ENCODE measurements at places on chromosomes 12 and 14.

- peak; percentile 78 for DNase-seq
These were observed 188.5 kb downstream of the ALX1 start for GRCh38 chr12:85468356-85469157.

DNA sequence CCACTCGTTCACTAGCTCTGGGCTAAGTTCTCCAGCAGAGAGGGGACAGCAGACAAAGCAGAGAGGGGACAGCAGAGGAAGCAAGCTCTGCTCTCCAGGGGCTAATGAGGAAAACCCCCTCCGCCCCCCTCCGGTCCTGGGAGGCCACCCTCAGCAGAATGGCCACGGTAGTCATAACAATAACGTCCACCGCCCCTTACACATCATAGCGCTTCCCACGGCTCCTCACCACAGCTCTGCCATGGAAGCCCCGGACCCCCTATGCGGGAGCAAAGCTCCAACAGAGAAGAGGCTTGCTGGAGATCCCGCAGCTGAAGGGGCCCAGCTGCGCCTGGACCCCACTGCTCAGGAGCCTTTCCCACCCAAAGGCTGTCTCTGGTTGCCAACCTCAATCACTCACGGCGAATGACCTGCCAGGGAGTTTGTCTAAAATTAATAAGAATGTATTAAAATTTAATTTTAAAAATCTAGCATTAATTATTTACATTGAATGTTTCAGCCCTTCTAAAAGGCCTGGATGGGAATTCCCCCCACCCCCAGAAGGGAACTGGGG, 17.4 kb downstream of the BEGAIN start:
- no peak for DNase-seq

- no peak for DNase-seq
These were observed 8.6 kb downstream of the EVL start for GRCh38 chr14:100073576-100074430.

- DNase-seq: peak; percentile 29
These were observed 12.1 kb downstream of the CRADD start for GRCh38 chr12:93689076-93689834.

GRCh38 chr12:97063292-97063935, 156.4 kb downstream of the NEDD1 start:
- no peak for DNase-seq

DNA sequence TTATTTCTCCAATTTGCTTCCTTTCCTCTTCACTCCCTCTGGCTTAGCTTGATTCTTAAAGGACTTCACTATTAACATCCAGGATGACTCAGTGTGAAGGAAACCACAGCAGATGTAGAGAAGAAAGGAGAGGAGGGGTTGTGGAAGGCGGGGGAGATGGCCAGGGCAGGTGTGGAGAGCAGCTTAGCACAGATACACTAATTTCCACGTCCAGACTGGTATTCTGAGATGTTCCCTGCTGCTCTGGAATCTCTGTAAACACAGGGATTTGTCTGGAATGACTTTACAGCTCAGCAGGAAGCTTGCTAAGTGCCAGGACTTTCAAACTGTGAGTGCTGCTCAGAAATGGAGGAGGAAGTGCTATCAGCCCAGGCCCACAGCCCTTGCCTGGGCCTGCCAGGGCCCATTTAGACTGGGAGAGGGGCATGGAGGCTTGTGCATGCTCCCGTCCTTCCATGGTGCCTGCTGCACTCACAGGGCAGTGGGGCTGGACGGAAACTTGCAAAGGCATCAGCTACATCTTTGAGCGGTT, 202.5 kb upstream of the DDHD1 start:
- DNase-seq: no peak

GRCh38 chr14:50678163-50678562, 10.1 kb upstream of the SAV1 start:
- DNase-seq: no peak

GRCh38 chr12:125111403-125111802, 46.2 kb downstream of the AACS start:
- DNase-seq: no peak

GRCh38 chr14:98341211-98341610, 930.8 kb downstream of the BCL11B start:
- DNase-seq: no peak

DNA sequence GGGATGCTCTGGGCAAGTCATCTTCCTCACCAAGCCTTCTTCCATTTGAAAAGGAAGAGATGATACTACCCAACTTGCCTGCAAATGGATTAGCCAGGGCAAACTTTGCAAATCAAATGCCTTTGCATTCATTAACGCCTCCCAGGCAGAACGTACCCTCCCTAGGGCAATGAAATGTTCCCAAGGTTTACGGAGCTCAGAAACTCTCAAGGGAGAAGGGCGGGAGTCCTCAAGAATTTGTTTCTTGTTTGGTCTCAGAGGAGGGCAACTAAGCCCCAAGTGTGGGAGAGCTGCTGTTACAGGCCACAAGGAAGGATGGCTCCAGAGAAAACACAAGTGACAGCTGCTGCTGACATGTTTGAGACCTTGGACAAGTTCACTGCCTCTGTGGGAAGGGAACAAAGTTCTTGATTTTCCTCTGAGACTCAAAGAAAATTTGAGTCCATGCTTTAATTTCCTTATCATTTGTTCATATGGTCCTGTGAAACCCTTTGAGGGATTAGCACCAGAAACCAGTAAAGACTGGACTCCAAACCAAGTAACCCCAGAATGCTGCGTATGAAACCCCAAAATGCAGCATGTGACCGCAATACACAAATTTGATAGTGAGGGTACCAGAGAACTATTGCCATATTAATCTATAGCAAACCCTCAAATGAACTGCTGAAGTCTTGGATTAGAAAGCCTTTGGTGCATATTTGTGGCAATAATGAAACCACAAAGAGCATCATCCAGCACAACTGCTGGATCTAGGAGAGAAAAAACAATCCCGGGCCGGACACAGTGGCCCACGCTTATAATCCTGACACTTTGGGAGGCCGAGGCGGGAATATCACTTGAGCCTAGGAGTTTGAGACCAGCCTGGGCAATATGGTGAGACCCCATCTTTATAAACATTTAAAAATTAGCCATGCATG, 22.9 kb downstream of the SPTB start:
- DNase-seq: no peak

DNA sequence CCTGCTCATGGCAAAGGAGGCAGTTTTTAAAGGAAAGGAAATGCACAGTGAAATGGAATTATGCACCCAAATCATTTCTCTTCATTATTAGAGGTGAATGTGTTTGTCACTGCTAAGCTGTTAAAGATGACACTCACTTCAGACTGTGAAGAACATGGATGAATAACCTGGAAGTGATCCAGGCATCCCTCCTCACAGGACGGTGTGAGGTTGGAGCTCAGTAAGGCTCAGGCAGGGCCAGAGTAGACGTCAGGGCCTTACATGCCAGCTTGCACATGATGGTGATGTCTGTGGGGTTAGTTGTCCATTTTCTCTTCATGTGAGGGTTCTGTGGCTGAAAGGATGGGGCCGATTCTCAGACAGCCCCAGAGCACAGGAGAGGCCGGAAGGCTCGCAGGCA, 273.1 kb downstream of the PCNX1 start:
- no peak for DNase-seq

- no peak for DNase-seq
These were observed 225.2 kb downstream of the KTN1 start for GRCh38 chr14:55805250-55805649.

GRCh38 chr12:103632554-103633216, 45.6 kb downstream of the STAB2 start:
- no peak for DNase-seq

GRCh38 chr14:92794547-92794941, 439 bp downstream of the GOLGA5 start:
- no peak for DNase-seq
